Fibroblast of skin of left biceps (primary cell): ENCODE measurements at places on chromosomes 2 and 18.

DNA sequence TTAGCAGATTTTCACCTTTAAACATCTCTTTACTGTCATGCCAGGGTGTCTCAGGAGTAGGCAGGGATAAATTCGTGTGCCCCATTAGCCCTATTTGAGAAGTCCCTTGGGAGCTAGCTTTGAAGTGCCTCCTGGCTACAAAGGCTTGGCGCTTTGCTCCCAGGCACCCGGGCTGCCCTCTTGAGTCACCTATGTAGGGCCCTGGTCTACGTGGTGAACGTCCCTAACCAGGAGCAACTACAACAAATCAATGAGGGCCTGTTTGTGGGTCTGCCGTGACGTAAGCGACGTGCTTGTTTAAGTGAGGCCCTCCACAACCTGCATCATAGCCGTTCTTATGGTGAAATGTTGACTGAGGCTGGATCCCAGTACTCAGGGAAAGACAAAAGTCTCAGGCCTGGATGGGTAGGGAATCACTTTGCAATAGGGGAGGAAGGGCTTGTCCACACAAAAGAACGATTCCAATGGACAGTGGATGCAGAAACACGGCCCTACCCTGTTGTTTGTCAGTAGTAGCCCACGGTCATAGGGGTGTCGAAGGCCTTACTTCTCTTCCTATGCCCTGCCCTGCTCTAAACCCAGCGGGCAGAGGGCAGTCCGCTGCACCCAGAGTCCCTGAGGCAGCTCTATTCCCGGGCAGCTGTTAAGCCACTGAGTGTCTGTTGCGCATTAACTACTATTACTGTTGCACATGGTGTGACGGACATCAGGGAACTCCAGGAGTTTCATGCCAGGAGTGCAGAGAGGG lies 93.9 kb downstream of the INHBB start:
- no peak for DNase-seq

- no peak for DNase-seq
Measured at GRCh38 chr2:180411661-180412060, 404.6 kb upstream of the CWC22 start.

GRCh38 chr18:63005306-63005705 lies 290.0 kb downstream of the PHLPP1 start:
- DNase-seq = no peak

- no peak for DNase-seq
Measured at GRCh38 chr2:159272156-159272555, 14.3 kb downstream of the WDSUB1 start.

GRCh38 chr2:22902180-22902550 lies 482.8 kb upstream of the KLHL29 start:
- no peak for DNase-seq

DNA sequence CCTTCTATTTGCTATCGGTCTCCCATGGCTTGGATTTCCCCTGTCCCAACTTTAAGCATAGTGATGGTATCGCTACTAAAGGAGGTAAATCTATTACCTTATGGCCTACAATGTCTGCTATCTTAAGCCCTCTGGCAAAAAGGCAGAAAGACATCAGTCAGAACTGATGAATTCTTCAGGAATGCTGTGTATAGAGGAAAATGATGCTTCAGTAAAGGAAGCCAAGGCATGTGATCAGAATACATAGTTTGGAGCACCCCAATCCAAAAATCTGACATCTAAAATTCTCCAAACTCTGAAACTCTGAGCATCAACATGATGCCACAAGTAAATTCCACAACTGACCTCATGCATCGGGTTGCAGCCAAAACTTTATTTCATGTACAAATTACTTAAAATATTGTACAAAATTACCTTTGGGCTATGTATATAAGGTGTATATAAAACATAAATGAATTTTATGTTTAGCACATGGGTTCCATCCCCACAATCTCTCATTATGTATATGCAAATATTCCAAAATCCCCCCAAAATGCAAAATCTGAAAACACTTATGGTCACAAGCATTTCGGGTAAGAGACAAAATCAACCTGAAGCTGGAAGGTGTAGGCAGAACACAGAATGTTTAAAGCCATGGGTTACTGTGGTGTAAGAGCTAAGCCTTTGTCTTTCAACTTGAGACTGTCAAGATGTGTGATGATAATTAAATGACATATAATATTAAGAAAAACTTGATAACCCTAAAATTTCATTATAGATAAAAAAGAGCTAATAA lies 66.2 kb downstream of the CUL3 start:
- peak; percentile 46 for DNase-seq

- DNase-seq = no peak
Measured at GRCh38 chr2:88606371-88607030, 20.8 kb downstream of the EIF2AK3 start.

GRCh38 chr2:46550686-46551404 lies 71.5 kb downstream of the TMEM247 start:
- no peak for DNase-seq

- DNase-seq = no peak
Measured at GRCh38 chr2:75564713-75565359, 4.1 kb upstream of the EVA1A start.

DNA sequence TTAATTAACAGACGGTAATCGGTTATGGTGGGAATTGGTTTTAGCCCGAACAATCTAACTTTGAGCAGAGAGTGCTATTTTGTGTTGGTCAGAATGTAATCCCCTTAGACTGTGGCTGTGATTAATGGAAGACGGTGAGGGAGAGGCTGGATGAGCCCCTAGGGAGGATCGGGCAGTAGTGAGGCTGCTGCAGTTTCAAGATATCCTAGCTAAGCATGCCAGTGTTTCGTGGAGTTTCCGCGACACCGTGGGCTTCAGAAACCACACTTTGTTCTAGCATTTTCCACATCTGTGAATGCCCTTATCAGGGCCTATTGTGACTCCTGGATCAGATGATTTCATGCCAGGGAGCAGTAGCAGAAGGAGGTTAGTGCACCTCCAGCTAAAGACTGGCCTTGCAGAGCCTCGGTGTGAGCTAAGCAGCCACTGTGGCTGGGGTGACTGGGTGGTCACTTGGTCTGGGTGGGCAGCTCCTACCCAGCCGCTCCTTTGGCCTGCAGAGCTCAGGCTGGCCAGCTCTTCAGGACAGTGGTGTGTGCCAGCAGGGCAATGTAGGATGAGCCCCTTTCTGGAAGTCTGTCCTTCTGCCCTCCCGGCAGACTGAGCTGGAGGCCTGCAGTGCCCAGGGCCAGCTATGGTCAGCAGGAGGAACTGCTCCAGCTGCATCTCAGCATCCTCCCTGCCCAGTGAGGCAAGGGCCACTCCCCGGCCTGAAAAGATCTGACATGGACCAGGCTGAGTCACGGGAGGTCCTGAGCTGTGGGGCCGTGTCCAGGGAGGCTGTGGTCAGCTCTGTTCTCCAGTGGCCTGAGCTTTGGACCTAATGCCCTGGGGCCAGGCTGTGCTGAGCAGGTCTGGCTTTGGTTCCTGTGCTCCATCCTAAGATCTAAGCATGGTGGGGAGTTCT lies 142.6 kb upstream of the GPC1 start:
- DNase-seq = no peak

GRCh38 chr18:77178559-77178958 lies 46.0 kb upstream of the MBP start:
- DNase-seq = no peak

GRCh38 chr18:59054496-59055287 lies 85.0 kb upstream of the SEC11C start:
- DNase-seq = no peak

DNA sequence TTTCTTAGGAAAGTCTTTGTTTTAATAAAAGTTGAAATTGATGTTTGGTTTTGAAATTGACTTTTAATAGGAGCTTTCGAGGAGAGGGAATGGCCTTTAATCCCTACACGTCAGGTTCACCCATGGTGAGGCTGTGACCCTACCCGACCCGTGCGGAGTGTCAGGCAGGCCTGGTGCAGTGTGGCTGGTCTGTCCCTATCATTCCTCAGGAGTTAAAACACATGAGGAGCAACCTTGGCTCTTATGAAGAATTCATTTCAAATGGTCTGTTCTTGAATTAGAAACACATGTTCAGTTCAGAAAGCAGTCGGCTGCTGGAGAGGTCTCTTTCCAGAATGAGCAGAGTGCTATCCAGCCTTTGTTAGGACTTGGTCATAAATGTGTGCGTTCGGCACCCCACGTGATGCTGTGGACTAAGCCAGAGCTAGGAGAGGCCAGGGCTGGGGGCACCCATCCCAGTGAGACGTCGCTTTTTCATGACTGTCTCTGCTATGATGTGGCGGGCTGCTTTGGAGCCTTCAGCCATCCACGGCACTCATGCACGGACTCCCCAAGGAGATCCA lies 54.7 kb downstream of the EMILIN2 start:
- DNase-seq = peak; percentile 68

- peak; percentile 63 for DNase-seq
Measured at GRCh38 chr2:225103737-225104141, 61.5 kb upstream of the DOCK10 start.

DNA sequence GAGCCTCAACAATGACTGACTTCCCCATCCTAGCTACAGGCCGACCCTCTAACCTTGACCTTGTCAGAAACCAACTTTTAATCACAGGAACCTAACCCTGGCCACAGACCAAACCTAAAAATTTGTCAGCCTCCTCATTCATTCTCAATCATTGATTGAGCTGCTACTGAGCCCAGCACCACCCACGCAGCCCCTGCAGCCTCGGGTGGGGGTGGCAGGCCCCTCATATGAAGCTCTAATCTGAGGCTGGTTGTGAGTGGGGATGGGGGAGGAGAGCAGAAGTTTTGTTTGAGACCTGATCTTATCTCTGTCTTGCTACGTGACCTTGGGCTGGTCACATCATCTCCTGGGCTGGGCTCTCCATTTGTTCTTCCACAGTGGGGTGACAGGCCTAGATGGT lies 99.5 kb upstream of the EPAS1 start:
- DNase-seq = no peak

- no peak for DNase-seq
Measured at GRCh38 chr18:41647914-41648313, 307.1 kb upstream of the PIK3C3 start.

GRCh38 chr2:72554381-72554780 lies 271.5 kb downstream of the EXOC6B start:
- no peak for DNase-seq

GRCh38 chr2:143645921-143646645 lies 516.9 kb downstream of the ARHGAP15 start:
- no peak for DNase-seq

GRCh38 chr18:58785171-58785805 lies 79.4 kb upstream of the ZNF532 start:
- peak; percentile 70 for DNase-seq

DNA sequence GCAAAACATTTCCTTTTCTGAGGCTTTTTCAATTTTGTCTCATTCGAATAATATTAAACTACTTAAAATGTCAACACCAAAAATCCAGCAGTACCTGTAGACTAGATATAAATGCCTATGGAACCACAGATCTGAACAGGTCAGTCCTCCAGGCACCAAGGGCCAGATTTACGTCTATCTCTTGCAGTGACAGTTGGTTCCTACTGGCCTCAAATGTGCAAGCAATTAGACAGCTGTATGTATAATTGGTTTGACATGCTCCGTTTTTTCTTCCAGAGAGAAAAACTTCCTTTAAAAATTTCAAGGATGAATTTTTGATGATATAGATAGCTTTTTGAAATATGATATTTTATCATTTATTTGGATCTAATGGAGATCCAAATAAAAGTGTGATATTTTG lies 443.8 kb upstream of the POU3F3 start:
- no peak for DNase-seq

GRCh38 chr2:70029814-70030409 lies 57.4 kb upstream of the PCBP1 start:
- DNase-seq = peak; percentile 25

DNA sequence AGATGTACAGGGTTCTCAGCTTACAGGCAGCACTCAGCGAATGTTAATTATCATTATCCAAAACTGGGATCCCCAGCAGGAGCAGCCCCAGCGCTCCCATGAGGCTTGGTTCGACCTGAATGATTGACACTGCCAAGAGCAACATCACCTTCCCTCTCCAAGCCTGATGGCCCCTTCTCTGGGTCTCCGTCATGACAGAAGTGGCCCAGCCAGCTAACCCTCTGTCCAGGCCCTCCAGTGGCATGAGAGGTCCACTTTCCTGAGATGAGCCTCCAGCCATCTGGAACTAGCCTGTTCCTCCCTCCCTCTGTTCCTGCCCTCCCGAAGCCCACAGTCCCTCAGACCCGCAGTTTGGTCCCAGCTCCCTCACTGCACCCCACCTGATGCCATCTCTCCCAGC lies 97.0 kb upstream of the RAB6C start:
- no peak for DNase-seq

GRCh38 chr18:34789768-34790344 lies 79.8 kb downstream of the DTNA start:
- no peak for DNase-seq

GRCh38 chr18:814300-815084 lies 2.5 kb upstream of the YES1 start:
- no peak for DNase-seq

DNA sequence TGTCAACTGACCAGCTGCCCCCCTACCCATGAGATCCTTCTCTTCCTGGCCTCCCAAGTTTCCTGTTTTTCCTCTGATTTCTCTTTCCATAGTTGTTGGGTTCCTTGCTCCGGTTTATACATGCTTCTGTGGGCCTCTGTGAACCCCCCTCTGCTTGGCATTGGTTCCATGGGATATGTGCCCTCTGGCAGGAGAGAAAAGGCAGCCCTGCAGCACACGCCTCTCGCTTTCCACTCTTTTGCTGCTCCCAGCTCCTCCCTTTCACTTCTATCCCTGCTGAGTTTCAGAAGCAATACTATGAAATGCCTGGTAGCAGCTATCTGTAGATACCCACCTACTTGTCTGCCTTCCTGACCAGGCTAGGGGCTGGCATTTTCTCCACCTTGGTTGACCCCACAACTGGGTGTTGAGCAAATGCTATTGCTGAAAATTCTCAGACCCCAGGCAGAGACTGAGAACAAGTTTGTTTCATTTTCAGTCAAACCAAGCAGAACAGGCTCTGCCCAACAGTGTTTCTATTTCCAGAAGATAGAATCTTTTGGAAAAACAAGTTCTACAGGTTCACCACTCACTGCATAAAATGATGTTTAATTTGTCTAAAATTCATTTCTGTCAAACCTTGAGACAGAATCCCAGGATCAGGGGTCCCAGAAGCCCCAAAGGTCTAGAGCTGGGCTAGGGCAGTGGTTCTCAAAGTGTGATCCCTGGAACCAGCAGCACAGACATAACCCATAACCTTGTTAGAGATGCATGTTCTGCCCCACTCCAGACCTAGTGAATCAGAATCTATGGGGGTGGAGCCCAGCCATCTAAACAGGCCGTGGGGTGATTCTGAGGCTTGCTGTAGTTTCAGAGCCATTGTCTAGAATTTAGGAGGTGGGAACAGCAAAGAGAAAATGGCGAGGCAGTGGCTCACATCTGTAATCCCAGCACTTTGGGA lies 13.4 kb downstream of the CAPG start:
- no peak for DNase-seq

DNA sequence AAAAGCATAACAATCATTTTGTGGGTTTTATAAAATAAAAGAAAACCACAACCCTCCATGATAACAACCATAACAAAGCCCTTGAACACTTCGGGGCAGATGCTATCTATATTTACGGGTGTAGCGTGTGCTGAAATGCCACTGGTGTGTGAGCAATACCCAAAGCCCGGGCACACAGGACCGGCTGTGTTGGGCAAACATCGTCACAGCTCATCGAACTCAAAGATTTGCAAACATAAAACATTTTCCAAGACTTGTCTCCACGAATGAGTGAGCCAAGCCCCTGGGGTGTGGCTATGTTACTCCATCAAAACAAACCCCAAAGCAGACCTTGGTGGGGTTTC lies 290.2 kb downstream of the LPIN1 start:
- no peak for DNase-seq

- DNase-seq = peak; percentile 98
Measured at GRCh38 chr2:7191932-7192331, 274.7 kb downstream of the RNF144A start.

- no peak for DNase-seq
Measured at GRCh38 chr18:66616523-66616983, 12.7 kb upstream of the CDH19 start.
